ENCODE measurements at places on chromosomes 5 and 9.

DNA sequence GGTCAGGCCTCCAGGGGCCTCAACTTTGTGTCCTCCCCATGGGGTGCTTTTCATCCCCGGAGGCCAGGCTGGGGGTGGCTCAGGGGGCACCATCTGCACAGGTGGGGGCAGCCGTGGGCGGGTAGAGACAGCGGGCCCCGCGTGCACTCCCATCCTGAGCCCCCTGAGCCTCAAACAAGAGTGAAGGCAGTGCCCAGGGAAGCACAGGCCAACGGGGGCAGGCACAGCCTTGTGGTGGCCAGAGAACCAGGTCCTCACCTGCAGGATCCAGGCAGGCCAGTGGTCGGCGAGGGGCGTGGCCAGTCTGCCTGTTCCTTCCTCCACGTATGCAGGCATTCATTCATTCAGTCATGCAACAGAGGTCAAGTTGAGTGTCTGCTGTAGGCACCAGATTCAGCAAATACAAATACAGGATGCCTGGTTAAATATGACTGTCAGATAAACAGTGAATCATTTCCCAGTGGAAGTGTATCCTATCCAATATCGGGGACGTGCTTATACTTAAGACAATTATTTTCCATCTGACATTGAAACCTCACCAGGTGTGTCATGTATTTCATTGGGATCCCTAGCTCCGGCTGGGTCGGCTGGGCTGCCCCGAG, 22.3 kb downstream of the KCNT1 start:
- DNase-seq = no peak

DNA sequence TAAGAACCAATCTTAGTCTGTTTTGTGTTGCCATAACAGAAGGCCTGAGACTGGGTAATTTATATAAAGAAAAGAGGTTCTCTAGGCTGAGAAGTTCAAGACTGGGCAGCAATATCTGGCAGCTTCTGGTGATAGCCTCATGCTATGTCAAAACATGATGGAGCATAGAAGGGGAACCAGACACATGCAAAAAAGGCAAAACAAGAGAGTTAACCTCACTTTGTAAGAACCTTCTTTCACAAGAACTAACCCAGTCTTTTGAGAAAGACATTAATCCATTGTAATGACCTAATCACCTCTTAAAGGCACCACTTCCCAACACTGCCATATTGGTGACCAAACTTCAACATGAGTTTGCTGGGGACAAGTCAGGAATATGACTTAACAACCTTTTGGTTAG, 37.3 kb downstream of the FSD1L start:
- DNase-seq = no peak

DNA sequence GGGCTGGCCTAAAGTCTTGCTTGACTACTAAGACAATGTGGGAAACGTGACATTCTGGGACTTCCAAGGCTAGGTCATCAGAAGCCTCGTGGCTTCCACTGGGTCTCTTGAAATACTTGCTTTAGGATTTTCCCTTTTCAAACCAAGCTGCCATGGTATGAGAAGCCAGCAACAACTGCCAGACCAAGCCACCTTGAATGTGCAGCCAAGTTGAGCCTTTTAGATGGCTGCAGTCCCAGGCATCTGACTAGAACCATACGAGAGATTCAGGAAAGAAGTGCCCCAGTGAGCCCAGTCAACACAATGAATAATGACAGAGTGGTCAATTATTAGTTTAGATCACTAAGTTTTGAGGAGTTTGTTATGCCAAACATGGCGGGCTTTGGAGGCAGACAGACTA, 143.3 kb downstream of the SLF1 start:
- DNase-seq = no peak

GRCh38 chr5:143147902-143148301, 255.6 kb downstream of the NR3C1 start:
- no peak for DNase-seq

GRCh38 chr5:159182691-159183090, 26.7 kb downstream of the RNF145 start:
- no peak for DNase-seq

GRCh38 chr9:77751341-77752091, 103.4 kb upstream of the GNA14 start:
- no peak for DNase-seq

- DNase-seq = no peak
Measured at GRCh38 chr5:78809444-78809843, 160.9 kb upstream of the LHFPL2 start.

DNA sequence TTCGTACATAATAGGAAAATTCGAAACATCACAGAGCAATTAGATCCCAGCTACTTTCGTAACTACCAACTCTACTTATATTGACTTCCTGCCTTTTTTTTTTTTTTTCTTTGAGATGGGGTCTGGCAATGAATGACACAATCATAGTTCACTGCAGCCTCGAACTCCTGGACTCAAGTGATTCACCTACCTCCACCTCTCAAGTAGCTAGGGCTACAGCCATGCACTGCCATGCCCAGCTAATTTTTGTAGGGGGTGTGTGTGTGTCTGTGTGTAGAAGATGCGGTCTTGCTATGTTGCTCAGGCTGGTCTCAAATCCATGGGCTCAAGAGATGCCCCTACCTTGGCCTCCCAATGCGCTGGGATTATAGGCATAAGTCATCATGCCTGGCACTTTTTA, 5.8 kb upstream of the PAIP2 start:
- no peak for DNase-seq

GRCh38 chr9:129442803-129443511, 177.9 kb downstream of the C9orf50 start:
- DNase-seq = no peak

- no peak for DNase-seq
Measured at GRCh38 chr5:174410716-174411478, 313.5 kb upstream of the MSX2 start.

DNA sequence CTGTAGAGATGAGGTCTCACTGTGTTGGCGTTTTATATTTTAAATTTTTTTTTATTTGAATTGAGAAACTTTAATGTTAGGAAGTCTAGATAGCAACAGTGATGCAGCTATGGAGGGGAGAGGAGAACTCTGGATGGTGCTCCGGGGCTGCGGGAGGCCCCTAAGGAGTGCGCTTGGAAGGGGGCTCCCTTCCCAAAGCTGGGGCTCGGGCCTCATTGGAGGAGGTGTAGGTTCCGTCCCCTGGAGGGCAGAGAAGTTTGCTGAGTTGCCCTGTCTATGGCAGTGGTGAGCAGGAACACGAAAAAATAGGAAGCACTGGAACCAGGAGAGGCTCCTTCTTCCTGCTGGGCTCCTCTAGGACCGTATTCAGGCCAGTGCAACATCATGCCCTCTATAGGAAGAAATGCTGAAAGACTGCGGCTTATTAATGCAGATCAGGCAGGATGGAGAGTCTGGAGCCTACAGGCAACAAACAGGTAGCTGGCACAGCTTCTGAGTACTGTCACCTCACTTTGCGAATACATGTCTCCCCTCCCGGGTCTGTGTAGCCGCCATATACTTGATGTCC, 16.1 kb downstream of the AHRR start:
- DNase-seq = no peak

GRCh38 chr9:16425562-16426231, 444.8 kb downstream of the BNC2 start:
- no peak for DNase-seq

- DNase-seq = no peak
Measured at GRCh38 chr5:100551183-100551582, 16.0 kb downstream of the FAM174A start.

DNA sequence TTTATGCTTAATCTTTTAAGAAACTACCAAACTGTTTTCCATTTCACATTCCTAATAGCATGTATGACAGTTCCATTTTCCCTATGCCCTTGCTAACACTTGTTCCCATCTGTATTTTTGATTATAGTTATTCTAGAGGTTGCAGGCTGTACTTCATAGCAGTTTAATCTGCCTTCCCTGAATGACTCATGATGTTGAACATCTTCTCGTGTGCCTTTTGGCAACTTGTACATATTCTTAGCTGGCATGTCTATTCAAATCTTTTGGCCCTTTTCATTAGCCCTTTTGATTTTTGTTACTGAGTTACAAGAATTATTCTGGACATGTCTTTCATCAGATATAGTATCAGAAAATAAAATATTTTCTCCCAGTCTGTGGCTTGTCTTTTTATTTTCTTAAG, 320.3 kb downstream of the DIRAS2 start:
- DNase-seq = no peak

GRCh38 chr5:167309941-167310517, 981.4 kb upstream of the WWC1 start:
- DNase-seq = no peak

- no peak for DNase-seq
Measured at GRCh38 chr9:89168901-89169813, 9.5 kb downstream of the SHC3 start.

- no peak for DNase-seq
Measured at GRCh38 chr9:76704593-76705204, 59.5 kb upstream of the PCA3 start.

DNA sequence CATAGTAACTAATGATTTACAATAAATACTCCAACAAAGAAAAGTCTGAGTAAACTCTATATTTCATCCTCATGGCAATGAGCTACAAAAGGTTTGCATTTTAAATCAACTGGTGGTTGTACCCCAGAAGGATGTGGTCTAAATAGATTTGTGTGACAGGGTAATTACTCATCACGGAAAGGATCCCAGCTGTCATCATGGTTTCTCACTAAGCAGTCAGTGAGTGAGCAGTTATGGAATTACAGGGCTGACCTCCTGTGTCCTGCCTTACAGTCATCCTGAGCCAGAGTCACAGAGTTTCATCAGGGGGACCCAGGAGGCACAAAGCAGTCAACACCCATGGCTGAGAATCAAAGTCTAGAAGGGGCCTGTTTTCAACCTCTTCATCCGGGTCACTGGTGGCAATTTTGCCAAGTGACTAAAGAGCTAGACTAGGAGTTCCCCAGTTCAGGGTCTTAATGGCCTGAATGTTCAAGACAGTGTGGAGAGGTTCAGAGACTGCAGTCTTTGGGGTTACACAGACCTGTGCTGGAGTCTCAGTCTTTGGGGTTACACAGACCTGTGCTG, 210.7 kb upstream of the SLC24A2 start:
- no peak for DNase-seq

GRCh38 chr5:84032324-84032723, 311.7 kb upstream of the HAPLN1 start:
- no peak for DNase-seq

DNA sequence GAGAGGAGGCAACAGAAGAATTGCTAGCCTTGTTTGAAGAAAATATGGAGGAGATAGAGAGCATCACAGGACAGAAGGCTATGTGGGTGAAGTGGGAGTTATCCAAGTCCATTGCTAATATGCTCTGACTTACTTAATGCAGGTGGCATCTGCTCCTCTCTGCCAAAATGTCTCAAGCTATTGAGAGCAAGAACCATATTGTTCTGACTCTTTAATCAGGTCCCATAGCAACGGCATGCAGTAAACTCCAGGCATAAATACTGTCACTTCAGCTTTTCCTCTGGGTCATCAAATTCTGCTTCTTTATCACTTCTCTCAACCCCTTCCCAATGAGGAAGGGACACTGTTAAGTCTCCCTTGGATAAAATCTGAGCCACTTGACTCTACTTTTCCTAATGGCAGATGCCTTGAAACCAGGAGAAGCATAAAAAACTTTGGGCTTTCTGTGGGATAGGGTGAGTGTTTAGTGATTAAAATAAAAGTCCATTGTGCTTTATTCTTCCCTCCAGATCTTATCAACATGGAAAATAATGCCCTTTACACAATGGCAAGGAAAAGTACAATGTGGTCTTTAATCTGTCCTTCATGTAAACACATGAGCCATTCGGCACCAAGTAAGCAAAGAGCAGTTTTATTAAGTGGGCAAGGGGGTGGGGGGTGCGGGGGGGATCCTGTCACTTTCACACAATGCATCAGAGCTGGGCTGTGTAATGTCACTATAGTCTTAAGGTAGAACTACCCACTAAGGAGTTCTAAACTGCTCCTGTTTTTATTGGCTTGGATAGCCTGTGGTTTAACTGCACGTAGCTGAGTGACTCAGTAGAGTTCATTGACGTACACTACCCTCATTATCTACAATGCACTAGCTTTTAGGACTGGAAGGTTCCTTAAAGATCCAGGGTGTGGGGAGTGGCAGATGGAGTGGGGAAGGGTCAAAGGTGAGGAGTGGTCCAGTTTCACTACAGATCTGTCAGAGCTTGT, 71.0 kb upstream of the TARS1 start:
- DNase-seq = no peak

DNA sequence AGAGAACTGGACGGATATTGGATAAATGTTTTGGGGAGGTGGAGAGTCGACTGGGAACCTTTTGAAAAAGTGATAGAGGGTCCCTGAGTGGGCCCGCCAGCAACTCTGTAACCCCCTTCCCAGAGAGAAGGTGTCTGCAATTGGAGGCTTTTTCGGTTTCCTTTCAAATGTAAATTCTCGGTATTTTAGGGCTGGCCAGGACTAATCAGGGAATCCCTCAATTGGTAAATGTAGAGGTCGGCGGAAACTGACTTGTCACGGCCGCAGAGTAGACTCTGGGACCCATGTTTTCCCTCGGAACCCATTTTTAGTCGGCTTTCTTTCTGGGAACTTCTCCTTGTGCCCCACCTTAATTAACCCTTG, 524 bp downstream of the CCNB1 start:
- DNase-seq = no peak

GRCh38 chr5:11289208-11289607, 528.2 kb upstream of the DAP start:
- DNase-seq = no peak

- DNase-seq = no peak
Measured at GRCh38 chr9:27712806-27713205, 139.5 kb upstream of the C9orf72 start.

DNA sequence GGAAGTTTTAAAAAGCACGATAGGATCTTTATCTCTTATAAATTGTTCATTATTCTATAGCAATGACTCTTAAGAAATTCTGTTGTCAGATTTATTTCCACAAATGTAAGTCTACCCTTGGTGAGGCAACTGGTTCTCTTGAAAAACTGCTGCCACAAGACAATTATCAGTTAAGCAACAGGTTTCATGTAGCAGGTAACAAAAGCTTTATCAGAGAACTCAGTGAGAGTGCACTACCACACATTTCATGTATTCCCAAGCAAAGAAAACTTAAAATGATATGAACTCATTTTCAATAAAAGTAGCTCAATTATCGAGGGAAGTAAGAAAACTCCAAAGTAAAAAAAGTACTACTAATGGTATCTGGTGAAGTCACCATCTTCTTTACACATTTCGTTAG, 9.4 kb downstream of the NR6A1 start:
- no peak for DNase-seq

- DNase-seq = no peak
Measured at GRCh38 chr9:15306068-15306756, 804 bp downstream of the TTC39B start.

DNA sequence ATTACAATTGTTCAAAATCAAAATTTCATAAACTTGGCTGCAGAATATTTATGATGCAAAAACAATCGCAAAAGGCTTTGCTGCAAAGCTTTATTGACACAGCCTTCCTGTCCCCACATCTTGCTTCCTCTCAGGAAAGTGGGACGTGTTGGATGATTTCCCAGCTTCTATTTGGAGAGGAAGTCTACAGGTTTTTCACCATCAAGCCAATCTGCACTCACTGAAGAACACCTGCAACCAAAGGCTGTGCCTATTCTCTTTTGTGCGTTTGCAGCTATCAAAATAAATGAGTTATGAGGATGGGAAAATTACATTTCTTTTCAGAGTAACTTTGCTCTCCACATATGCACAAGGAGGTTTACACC, 214.4 kb downstream of the PLK2 start:
- DNase-seq = no peak

All from NK-92 treated with Interleukin-12 subunit alpha and Interleukin-12 subunit beta, amount 100 ng/mL, for 24 hours (cell line).